ENCODE measurements at places on chromosomes 16 and 17.

GRCh38 chr17:64001763-64002529 is 3.8 kb downstream of the PRR29 start:
- no peak for DNase-seq

- no peak for DNase-seq
Observed at GRCh38 chr16:55494994-55495421, 13.9 kb upstream of the LPCAT2 start.

- no peak for DNase-seq
Observed at GRCh38 chr17:8822401-8823035, 23.4 kb upstream of the MFSD6L start.

GRCh38 chr16:84220851-84221250 is 19.0 kb downstream of the KCNG4 start:
- DNase-seq = no peak

DNA sequence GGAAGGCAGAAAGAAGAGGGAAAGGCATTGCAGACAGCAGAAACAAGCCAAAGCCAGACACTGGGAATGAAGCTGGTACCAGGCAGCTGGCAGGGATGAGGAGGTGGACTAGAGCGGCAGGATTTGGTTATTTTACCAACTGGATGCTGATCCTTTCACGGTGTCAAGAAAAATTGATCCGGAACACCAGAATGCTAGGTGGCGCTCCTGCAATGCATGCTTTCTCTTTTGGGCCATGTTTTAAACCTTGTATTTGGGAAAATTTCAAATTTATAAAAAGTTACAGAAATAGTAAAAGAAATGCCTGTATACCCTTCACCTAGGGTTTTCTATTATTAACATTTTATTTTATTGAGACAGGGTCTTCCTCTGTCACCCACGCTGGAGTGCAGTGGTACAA is 224.7 kb downstream of the SOX9 start:
- DNase-seq = no peak

GRCh38 chr16:83946781-83947566 is 6.1 kb upstream of the OSGIN1 start:
- DNase-seq = no peak

GRCh38 chr17:36913132-36913531 is 24.1 kb upstream of the LHX1 start:
- DNase-seq = no peak

DNA sequence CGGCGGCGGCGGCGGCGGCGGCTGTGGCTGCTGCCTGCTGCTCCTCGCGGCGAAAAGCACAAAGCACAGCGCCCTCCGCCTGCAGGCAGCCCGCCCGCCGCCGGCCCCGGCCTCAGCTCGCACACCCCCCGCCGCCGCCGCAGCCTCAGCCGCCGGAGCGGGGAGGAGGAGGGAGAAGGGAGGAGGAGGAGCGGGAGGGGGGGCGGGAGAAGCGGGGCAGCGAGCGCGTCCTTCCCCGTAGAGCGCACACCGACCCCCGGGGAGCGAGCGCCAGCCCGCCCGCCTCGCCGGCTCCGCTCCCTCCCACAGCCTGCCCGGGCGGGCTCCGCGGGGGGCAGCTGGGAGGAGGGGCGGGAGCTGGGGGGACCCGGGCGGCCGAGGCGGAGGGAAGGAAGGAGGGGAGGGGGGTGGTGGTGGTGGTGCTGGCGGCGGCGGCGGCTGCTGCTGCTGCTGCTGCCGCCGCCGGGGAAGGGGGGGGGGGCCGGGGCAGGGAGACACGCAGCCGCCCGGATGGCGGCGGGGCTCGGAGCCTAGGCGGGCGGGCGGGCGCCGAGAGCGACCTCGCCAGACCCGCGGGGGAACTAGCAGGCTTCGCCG is at the start of gene UBTF:
TSS of gene UBTF (minus strand) at position 60 of the 597 bp plus-strand sequence. CDS start 1,446 bp downstream, outside the sequence.
- no peak for DNase-seq
